ENCODE measurements at places on chromosomes 12 and 14. TPM values are rescaled to one million over a fixed set of nuclear protein-coding genes. Genes with fewer than 3 reads are reported as not detected.

The PIWIL1 gene
- not detected for total RNA-seq

The COQ5 gene
- 36.7 TPM for total RNA-seq

The FAM181A gene
- not detected for total RNA-seq

The RIN3 gene
- total RNA-seq: 33.6 TPM

The CD9 gene
- 8.4 TPM for total RNA-seq

The LPAR5 gene
- total RNA-seq: 8.9 TPM

The IL31 gene
- 4.0 TPM for total RNA-seq

The LRRK2 gene
- not detected for total RNA-seq

The NKX2-8 gene
- not detected for total RNA-seq

The JAG2 gene
- total RNA-seq: 3.1 TPM

The MGP gene
- not detected for total RNA-seq

The ZC2HC1C gene
- total RNA-seq: 3.0 TPM

The BHLHE41 gene
- not detected for total RNA-seq

The INHBC gene
- not detected for total RNA-seq

The SYT10 gene
- not detected for total RNA-seq

The RILPL2 gene
- 13.9 TPM for total RNA-seq

The RNFT2 gene
- total RNA-seq: 11.5 TPM

The PHLDA1 gene
- total RNA-seq: 19.9 TPM

The GARIN6 gene
- not detected for total RNA-seq

The KRT6B gene
- not detected for total RNA-seq

The RBP5 gene
- not detected for total RNA-seq

The IAPP gene
- not detected for total RNA-seq

The NPFF gene
- not detected for total RNA-seq

The LTBP2 gene
- total RNA-seq: 0.84 TPM

The NRXN3 gene
- not detected for total RNA-seq

The CACNA2D4 gene
- 6.0 TPM for total RNA-seq

The PMEL gene
- 1.00 TPM for total RNA-seq

The ASIC1 gene
- total RNA-seq: 12.4 TPM

The CAPZA3 gene
- total RNA-seq: not detected

The RDH5 gene
- total RNA-seq: 7.3 TPM

The POMT2 gene
- 18.1 TPM for total RNA-seq

The CLEC9A gene
- not detected for total RNA-seq

The SMAGP gene
- 0.86 TPM for total RNA-seq

The OR6C1 gene
- total RNA-seq: not detected

The PRR4 gene
- 3.0 TPM for total RNA-seq

The PEBP1 gene
- total RNA-seq: 93.4 TPM

The ALDH2 gene
- total RNA-seq: 21.1 TPM

The BIN2 gene
- 104 TPM for total RNA-seq

The OAS1 gene
- 41.9 TPM for total RNA-seq

The NTN4 gene
- total RNA-seq: 0.26 TPM

Measured in activated T-cell treated with anti-CD3 and anti-CD28 coated beads, Interleukin-2, amount 50 U/mL, for 72 hours (primary cell).